ENCODE measurements at places on chromosomes 13 and 19.
A peak's percentile ranks its signal among the peaks of the same experiment; 100 is the strongest.

DNA sequence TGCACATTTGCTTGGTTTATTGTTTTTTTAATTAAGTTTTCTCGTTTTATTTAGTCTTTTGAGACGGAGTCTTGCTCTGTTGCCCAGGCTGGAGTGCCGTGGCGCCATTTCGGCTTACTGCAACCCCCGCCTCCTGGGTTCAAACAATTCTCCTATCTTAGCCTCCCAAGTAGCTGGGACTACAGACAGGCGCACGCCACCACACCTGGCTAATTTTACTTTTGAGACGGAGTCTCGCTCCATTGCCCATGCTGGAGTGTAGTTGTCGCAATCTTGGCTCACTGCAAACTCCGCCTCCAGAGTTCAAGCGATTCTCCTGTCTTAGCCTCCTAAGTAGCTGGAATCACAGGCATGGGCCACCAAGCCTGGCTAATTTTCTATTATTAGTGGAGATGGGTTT, 1.3 kb downstream of the RPS9 start:
- DNase-seq = no peak

GRCh38 chr19:8459095-8459494, 14.3 kb downstream of the HNRNPM start:
- no peak for DNase-seq

- DNase-seq = no peak
Measured at GRCh38 chr13:69660155-69660554, 447.5 kb upstream of the ATXN8OS start.

DNA sequence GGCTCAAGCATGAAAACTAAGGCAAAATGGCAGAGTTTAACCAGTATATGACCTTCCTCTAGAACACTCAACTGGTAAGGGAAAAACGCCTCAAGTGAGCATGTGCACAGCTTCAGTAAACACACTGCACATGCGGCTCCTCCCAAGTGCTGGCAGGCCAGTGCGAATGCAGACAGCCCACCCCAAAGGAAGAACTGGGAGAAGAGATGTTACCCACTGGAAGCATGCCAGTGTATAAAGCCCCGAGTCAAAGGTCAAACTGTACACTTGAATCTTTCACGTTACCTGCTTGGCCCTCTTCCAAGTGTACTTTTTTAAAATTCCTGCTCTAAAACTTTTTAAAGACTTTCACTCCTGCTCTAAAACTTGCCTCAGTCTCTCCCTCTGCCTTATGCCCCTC, 19.2 kb upstream of the RCBTB1 start:
- no peak for DNase-seq

GRCh38 chr19:32022044-32022640, 323.3 kb upstream of the ZNF507 start:
- DNase-seq = no peak

GRCh38 chr19:50777830-50778303, 7.6 kb downstream of the GPR32 start:
- DNase-seq = peak; percentile 69

DNA sequence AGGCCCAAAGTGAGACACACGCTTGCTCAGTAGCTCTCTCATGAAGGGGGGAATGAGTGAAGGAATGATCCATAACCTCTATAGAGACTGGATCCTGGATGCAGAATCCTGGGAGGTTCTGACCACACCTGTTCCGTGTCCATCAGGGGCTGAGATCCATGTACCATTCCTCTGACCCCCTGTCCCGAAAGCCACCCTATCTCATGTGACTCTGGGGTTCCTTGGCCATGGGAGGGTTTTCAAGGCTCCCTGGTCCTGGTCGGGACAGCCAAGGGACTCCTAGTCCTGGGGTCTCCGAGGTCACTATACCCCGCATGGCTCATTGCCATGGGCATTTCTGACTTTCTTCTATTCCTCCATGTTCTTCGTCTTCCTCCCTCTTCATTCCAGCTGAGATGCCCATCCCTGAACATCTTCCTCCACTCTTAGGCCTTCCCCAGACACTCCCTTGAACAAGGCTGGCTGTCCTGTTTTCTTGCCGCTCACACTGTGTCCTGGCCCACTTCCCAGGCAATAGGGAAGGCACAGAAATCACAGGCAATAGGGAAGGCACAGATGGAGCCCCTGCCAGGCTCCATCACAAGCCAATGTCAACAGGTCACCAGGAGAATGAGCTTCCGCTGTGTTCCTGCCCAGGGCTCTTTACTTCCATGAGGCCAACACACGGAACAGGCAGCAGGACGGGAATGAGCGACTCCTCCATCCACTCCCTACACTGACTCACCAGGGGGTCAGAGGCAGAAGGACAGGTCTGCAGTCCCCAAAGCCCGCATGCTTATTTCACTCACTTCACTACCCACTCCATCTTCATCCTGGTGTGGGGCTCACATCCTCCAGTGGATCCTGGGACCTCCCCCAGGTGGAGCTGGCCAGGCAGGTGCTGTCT, 3.2 kb downstream of the CEACAM5 start:
- no peak for DNase-seq

GRCh38 chr13:99086267-99087097, 108.6 kb upstream of the DOCK9 start:
- DNase-seq = peak; percentile 22

- DNase-seq = no peak
Measured at GRCh38 chr13:93412676-93413075, 186.1 kb downstream of the GPC6 start.

DNA sequence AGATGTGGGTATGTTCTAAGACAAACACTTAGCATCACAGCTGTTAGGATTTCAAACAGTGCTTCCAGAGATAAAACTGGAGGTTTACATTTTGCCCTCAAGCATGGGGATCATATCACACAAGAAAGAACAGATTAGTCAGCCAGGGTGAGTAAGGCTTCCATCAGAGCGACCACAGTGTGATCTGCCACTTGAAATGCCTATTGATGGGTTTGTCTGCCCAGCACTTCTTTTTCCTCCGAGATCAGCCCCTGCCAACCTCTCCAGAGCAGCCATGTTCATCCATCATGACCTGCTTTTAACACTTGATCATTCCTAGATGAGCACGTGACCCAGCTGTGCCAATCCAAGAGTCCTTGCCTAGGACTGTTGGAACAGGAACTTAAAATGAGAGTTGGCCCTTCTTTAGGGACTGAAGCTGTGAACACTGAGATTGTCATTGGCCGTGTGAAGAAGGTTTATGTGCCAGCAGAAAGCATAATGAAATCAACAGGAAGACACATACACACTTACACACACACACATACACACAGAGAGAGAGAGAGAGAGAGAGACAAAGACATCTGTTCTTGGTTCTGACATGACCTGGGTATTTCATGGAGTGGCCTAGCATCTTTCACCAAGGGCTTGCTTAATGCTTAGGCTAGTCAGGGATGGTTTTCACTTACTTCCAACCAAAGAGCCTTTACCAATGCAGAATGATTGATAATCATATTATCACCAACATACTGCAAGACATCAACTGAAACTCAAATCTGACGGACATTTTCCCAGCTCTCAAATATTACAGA, 5.2 kb upstream of the CEBPG start:
- no peak for DNase-seq

DNA sequence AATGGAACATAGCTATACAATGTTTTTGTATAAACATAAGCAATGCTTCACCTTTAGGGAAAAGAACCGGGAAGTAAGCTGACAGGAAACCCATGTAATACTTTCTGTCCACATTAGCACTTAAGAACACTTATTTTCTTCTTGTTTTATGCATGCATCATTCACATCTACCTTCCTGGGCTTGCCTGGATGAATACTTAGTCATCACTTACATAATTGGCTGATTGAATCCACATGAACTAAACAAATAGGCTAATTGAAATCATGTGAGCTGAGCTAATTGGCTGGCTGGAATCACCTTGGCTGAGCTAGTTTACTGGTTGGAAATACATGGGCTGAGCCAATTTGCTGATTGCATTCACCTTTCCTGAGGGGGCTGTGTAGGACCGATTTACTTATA, 78.8 kb downstream of the ZNF726 start:
- DNase-seq = no peak

- DNase-seq = no peak
Measured at GRCh38 chr19:58059671-58060078, 593 bp downstream of the ZNF135 start.

DNA sequence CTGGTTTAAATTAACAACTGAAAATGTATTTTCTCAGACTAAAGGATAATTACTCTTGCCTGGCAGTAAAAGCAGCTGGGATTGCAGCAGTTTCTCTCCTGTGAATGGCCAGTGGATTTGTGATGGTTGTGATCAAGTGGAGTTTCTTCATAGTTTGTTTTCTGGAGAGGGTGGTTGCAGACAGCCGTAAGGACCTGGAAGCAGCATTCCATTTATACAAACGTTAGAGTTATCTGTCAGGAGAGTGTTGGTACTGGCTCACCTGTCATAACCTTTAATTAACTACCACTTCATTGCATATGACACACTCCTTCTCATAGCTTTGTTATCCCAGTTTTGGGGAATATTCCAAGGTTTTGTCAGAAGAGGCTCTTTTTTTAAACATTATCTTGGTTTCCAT, 258.4 kb upstream of the SLC10A2 start:
- no peak for DNase-seq

DNA sequence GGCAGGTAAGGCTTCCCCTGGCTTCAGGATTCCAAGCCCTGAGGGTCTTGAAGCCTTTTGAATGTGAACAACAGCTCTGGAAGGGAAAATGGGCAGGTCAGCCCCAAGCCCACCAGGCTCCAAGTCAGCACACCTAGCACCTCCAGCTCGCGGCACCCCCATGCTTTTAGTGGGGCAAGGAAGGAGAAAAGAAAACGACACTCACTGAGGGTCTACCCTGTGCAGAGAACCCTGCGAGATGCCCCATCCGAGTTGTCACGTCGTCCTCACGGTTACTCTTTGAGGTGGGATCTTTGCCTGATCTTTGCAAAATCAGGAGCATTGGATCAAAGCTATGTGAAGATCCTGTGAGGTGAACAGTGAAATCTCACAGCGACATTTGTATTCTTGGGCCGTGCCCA, 5.7 kb upstream of the F10 start:
- no peak for DNase-seq

GRCh38 chr13:46555722-46556417, 2.9 kb downstream of the LRCH1 start:
- no peak for DNase-seq

- DNase-seq = no peak
Measured at GRCh38 chr13:39956036-39956435, 300.6 kb downstream of the COG6 start.

- no peak for DNase-seq
Measured at GRCh38 chr19:996051-996838, 4.0 kb upstream of the GRIN3B start.

GRCh38 chr13:105365831-105366230, 1169.6 kb downstream of the EFNB2 start:
- DNase-seq = no peak

- no peak for DNase-seq
Measured at GRCh38 chr13:95184317-95184716, 116.9 kb downstream of the ABCC4 start.

- DNase-seq = no peak
Measured at GRCh38 chr19:2243274-2244124, 5.6 kb upstream of the AMH start.

- peak; percentile 93 for DNase-seq
Measured at GRCh38 chr13:98484289-98485219, 92.4 kb downstream of the STK24 start.

GRCh38 chr19:10259162-10259905, 7.3 kb downstream of the MRPL4 start:
- DNase-seq = peak; percentile 94

- DNase-seq = no peak
Measured at GRCh38 chr19:2283835-2284507, 2.0 kb upstream of the PEAK3 start.
